ENCODE measurements at places on chromosomes 2 and 18.

DNA sequence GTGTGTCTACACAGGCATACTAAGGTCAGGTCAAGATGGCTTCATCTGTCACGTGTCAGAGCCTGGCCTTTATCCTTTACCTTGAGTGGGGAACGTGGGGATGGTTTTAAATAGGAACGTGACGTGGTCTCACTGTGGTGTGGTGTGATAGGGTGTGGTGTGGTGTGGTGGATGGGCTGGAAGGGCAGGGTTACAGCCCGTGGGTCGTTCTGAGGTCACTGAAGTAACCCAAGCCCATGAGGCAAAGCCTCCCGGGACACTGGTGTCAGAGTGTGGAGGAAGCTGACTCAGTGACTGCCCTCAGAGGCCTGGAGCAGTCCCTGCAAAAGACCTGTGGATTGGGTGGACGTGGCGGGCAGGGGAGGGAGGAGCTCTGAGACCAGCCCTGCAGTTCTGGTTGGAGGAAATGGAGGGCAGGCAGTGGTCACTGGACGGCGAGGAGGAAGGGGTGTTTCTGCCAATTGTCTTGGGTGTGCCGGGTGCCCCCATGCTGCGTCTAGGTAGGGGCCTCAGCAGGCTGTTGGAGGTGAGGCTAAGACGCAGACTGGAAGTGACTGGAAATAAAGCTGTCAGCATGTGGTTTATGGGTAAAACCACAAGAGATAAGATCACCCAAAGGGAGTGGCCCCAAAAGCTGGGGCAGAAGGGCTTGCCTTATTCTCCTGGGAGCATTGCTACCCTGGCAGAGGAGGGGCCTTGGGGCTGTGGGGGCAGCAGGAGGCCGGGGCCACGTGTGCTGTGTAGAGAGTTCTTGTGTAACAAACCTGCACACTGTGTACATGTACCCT is 84.8 kb downstream of the SH3RF3 start:
- ATAC-seq, result peak; percentile 32

DNA sequence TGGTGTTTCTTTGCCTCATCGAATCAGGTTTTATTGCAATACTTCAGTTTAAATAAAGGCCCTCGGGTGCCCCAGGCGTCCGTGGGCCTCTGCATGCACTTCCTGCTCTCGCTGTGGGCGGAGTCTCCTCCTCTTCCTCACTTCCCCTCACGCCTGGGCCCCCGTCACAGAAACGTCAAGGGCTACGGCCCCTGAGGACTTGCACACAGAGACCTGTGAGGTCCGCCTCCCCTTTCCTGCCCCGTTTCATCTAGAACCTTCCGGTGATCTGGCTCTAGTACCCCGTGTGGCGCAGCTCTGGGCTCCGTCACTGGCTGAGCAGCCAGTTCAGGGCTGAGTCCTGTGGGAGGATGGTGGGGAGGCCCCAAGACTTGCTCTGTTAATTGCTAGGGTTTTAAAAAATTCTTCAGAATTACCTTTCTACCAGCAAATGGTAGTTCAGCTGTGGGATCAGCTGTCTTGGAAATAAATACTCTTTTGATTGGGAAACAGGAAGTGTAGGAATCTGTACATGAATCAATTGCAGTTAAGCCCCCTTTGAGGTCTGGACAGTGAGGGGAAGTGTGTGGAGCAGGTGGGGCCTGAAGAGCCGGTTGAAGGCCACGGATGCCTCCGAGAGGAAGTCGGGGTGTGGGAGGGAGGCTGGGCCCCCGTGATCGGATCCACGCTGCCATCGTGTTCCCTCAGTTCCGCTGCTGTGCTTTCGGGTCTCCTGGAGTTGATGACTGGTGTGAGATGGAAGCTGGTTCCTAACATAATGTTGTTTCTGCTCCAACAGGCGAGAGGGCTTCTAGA is 10.2 kb downstream of the NFATC1 start:
- ATAC-seq, result peak; percentile 54

DNA sequence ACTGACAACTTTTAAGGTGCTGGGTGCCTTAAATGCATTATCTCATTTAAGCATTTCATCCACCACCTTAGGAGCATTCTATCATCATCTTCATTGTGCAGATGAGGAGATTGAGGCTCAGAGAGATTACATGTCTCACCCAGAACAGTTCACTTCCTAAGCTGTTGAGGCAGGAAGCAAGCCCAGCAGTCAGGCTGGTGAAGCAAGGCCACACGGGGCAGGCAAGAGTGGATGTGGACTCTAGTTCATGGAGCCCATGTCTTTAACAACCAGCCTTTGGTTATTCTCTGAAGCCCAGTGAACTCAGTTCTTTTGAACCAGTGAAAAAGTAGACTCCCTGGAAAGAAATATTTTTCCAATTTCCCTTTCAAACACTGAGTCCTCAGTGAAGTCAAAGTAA is 294.8 kb upstream of the MGAT5 start:
- ATAC-seq, result no peak

- ATAC-seq, result no peak
Observed at GRCh38 chr2:1498176-1498575, 84.9 kb downstream of the TPO start.

GRCh38 chr2:54575379-54575888 is 119.3 kb downstream of the SPTBN1 start:
- ATAC-seq, result peak; percentile 81

DNA sequence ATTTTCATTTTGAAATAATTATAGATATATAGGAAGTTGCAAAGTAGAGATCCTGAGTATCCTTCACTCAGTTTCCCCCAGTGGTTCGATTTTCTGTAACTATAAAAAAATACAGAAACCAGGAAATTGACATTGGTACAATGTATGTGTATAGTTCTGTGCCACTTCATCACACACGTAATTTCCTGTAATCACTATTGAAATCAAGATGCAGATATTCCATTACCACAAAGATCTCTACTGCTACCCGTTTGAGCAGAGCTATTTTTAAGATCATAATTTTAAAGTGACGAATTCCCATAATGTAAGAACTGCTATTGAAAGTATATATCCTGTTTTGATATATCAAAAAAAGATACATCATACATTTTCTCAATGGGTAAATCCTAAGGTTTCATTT is 142.3 kb downstream of the BABAM2 start:
- ATAC-seq, result no peak

DNA sequence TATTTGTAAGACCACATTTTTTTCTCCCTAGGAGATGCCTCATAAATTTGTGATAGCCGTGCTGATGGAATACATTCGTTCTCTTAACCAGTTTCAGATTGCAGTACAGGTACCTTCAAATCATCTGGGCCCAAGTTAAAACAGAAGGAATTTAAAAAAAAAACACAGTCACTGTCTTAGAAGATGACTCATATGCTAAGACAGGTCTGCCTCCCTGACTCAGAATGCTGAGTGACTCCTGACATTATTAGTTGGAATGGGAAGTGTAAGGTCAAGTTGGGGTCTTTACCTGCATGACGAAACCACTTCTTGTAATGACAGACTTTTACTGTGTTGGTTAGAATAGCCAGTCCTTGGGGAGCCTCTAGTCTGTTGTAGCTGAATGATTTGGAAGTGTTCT is 26.3 kb downstream of the RMC1 start:
- peak; percentile 80 for ATAC-seq

- ATAC-seq, result no peak
Observed at GRCh38 chr2:178542161-178542560, 61.9 kb downstream of the PLEKHA3 start.

DNA sequence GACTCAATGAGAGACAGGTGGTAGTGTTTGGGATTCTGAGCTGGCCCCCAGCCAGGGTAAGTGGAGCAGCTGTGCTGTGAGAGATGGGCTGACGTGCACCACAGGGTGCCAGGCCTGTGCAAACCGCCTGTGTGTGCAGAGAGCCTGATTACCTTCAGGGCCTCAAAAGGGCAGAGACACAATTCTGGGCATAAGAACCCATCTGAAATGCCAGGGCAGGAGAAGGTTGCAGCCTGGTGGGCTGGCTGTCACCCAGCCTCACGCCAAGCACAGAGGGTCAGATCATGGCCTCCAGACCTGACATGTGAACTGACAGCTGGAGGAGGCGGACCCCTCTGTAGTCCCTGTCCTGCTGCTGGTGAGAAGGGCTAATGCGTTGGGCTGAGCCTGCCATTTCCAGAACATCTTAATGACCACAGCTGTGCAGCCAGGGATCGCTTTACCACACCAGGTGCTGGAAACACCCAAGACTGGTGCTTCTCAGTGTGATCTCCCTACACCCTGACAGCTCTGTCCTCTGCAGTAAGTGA is 100.9 kb downstream of the ARL4C start:
- no peak for ATAC-seq

DNA sequence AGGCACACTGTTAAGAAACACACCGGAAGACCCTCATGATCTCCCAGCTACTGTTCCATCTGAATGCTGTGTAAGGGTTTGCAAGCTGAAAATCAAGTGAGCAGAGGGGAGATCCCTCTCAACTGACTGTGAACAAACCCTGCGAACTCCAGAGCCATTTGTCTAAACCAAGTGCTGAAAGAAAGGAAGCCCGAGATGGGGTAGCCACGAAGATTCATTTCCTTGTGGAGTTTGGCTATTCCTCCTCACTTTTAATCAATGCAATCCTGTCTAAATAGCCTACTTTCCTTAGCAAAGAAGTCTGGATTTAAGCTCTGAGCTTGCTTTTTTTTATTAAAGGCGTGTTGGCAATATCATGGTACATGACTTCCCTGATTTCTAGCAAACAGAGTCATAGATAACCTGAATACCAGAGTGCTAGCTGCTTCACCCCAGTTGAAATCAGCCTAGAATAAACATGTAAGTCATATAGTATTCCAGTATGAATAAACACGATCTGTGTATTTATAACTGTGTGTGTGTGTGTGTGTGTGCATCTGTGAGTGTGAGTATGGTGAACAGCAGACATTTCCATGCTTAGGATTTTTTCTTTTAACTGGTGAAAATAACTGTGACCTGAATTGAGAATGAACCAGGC is 365.2 kb downstream of the ZNF521 start:
- no peak for ATAC-seq

DNA sequence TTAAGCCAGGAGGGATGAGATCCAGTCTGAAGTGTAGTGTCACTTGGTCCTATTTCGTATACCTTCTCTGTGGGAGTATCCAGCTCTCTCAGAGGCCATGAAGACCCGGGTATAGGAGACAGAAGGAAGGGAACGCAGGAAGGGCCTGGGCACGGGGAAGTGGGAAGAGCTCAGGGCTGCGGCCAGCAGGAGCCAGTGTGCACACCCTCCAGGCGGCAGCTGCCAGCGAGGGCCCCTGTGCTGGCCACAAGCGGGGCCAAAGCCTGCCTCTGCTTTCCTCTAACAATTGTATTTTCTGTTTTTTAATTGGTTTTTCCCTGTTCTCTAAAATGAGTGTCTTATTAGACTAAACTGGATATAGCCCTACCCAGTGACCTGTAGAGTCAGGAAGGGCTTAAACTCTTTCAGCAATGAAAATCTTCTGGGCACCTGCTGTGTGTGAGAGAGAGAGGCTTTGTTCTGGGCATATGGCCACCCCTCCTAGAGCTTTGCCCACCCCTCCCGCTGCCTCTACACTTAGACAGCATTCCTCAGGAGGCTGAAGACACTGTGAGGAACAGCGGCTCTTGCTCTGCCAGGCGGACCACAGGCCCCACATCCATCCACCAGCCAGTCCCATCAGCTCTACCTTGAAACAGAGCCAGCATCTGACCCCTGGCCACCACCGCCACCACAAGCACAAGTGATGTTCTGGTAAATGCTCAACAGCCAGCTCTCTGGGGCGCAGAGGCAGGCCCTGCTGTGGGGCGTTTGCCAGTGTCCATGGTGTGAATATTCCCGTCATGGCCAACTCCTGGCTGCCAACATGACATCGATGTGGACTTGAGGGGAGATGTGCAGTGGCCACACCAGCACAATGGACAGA is 9.5 kb downstream of the GPR17 start:
- no peak for ATAC-seq

DNA sequence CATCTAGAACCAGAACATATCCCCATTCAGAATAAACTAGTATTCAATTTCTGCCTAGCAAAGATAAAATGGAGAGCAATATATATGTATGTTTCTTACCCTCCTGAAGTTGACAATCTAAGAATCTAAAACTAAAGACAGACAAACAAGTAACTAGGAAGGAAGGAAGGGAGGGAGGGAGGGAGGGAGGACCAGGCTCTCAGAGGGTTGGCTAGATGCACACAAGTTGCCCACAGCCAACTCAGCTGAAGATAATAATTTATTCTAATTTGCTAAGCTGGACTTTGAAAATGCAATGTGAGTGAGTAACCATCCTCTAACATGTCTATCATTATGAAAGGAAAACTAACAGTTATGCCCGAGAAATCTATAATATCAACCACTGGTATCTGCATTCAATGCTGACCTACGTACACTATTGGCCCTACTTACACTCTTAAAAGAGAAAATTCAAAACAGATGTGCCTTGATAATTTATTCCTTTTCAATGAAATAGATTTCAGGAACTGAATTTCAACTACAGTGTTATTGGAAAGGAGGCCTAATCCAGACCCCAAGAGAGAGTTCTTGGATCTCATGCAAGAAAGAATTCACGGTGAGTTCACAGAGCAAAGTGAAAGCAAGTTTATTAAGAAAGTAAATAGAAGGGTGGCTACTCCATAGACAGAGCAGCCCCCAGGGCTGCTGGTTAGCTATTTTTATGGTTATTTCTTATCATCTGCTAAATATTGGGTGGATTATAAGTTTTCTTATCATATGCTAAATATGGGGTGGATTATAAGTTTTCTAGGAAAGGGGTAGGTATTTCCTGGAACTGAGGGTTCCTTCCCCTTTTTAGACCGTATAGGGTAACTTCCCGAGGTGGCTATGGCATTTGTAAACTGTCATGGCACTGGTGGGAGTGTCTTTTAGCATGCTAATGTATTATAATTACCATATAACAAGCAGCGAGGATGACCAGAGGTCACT is 288.5 kb upstream of the SLC39A10 start:
- no peak for ATAC-seq

DNA sequence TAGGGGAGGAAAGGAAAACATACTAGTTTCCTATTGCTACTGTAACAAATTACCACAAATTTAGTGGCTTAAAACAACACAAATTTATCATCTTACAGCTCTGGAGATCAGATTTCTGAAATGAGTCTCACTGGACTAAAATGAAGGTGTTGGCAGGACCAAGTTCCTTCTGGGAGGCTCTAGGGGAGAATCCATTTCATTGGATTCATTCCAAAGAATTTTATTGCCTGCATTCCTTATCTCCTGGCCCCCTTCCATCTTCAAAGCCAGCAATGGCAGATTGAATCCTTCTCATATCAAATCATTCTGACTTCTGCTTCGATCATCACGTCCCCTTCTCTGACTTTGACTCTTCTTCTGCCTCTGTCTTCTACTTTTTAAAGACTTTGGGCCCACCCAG is 250.9 kb downstream of the IRS1 start:
- no peak for ATAC-seq

- ATAC-seq, result peak; percentile 21
Observed at GRCh38 chr2:26456440-26457250, 21.3 kb downstream of the OTOF start.

- ATAC-seq, result no peak
Observed at GRCh38 chr2:136058262-136058661, 59.7 kb downstream of the CXCR4 start.
